ENCODE measurements at places on chromosomes 1 and 21.

DNA sequence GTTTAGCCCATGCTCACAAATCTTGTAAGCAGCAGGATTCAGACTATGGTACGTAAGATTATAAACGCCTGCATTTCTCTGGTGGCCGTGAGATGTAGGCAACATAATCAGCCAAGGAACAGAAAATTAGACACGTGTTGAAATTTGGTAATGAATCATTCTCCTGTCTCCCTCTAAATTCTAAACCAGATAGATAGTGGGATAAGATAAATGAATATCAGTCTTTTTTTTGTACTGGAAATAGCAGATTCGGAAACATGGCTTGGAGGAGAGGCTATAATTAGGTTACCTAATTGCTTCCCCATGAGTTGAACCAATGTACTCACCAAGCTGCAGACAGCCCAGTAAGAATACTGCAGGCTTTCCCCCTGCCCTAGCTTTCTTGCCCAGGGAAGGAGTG lies 172.3 kb downstream of the TGFB2 start:
- DNase-seq = no peak

GRCh38 chr1:112791723-112792104 lies 76.6 kb upstream of the PPM1J start:
- no peak for DNase-seq

DNA sequence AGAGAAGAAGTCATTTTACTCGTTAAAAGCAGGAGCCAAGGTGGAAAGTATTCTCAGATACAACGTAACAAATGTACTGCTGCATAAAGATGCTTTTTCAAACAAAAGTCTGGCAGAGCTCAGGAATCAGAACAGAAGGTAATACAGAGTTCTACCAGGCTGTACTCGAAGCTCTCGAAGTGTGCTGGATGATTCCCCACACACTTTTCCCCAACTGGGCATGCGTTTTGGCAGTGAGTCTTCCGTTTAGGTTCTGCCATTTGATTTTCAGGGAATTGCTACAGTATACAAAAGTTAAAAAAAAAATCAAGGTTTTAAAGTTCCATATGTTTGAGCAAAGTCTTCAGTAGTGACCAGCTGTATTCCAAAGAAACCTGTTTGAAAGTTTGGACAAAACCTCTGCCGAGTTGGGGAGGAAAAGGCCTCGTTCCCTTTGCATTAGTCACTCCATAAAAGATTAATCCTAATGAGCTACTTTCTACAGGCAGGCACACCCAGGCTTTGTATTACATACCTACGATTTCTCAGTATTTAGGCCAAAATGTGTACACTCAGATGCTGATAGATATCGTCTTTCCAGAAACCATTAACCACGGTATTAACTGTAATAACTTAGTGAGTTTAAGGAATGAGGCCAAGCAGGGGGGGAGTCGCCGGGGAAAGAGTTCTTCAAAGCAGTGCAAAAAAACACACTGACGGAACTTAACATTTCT lies 477.1 kb downstream of the LMO4 start:
- DNase-seq = no peak

DNA sequence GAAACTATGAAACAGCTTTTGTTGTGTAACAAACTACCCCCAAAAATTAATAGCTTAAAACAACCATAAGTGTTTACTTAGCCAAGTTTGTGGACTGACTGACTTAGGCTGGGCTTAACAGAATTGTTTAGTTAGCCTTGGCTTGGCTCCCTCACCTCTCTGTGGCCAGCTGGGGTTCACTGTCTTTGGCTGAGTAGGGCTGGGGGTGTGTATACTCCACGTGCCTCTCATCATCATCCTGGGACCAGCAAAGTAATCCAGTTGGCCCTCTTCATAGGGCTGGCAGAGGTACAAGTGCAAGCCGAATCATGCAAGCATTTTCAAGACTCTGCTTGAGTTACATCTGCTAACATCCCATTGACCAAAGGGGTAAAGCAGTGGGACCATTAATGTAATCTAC lies 252.3 kb downstream of the BRINP2 start:
- no peak for DNase-seq

- no peak for DNase-seq
These were observed 171.6 kb downstream of the TRIM33 start for GRCh38 chr1:114339379-114339778.

DNA sequence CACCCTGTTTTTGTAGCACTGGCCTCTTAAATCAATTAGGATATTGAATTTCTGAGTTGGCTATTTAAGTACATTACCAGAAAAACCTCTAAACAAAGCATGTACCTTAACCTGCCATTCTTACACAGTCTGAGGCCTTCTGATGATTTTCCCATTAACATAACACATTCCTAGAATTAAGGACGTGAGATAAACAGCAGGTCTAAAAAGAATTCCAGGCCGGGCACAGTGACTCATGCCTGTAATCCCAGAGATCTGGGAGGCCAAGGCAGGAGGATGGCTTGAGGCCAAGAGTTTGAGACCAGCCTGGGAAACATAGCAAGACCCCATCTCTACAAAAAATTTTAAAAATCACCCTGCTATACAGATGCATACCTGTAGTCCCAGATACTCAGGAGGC lies 18.0 kb upstream of the LRRC8D start:
- no peak for DNase-seq

GRCh38 chr1:107142140-107142542 lies 1.3 kb downstream of the NTNG1 start:
- DNase-seq = peak; percentile 77

DNA sequence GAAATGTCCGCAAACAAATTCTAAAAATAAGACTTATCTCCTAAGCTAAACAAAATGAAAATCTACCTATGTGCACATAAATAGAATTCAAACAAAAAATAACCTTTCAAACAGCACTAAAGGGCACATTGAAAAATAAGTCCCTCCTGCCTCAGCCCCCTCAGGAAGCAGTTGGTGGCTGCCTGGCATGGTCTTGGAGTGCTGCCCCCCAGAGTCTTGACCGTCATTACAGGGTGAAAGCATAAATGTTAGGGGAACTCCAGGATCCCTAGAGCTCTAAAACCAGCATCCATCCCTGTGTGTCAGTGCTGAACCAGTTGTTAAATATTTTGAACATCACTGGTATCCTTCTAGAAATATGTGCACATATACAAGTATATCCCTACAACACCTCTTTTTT lies 6.5 kb upstream of the NPL start:
- DNase-seq = no peak

DNA sequence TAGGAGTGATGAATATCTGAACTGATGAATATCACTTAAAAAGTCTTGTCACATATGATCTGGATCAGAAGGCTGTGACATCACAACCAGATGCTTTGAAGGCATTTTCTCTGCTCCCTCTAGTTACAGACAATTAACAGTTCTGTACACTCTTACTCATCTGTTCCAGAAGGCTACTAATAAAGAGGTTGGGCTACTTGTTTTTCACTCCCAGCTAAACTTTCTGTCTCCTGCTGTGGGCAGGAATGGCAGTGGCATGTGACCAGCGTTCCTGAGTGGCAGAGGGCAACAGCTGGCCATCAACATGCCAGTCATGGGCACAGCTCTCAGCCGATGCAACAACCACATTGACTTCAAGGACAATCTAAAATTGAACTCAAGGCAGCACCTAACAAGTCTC lies 66.7 kb downstream of the SLC45A1 start:
- DNase-seq = no peak

DNA sequence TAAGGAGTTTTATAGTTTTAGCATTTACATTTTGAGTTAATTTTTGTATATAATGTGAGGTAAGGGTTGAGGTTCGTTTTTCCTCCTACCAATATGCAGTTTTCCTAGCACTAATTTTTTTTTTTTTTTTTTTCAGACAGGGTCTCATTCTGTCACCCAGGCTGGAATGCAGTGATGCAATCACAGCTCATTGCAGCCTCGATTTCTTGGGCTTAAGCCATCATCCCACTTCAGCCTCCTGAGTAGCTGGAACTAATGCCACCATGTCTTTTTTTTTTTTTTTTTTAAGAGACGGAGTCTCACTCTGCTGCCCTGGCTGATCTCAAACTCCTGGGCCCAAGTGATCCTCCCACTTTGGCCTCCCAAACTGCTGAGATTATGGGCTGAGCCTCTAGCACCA lies 2.5 kb upstream of the UBASH3A start:
- no peak for DNase-seq

DNA sequence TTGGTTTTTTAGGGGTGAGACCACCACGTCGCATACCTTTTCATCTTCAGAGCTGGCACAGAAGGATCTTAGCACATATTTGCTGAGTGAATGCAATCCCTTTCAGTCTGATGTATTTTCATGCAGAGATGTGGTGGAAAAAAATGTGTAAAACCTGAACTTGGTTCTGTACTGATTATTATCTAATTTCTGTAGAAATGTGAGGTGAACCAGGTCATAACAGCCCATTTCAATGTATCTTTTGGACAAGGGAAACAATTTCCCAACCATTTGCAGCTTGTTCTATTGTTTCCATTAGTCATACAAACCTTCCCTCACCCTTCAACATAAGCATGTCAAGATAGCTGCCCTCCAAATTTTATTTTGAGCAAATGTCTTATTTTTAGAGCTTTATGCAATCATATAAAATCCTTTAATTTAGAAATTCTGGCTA lies 46.8 kb upstream of the RUNX1 start:
- DNase-seq = no peak

GRCh38 chr1:160326418-160326817 lies 16.6 kb downstream of the COPA start:
- DNase-seq = no peak

DNA sequence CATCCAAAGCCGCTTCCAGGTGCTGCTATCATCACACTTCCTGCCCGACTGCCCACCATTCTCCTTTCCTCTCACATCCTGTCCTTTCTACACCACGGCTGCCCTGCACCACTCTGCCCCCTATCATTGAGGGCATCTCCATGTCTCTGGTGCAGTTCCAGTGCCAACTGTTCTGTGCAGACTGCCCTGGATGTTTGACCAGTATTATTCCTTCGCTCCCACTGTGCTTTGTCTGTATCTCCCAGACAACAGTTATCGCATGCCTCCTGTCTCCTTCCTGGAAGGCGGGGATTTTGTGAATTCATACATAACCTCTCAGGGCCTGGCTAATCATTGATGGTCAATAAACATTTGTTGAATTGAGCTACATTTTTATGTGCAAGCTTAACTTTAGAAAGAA lies 63.6 kb upstream of the GNG12 start:
- DNase-seq = no peak
